Stimulated activated CD4-positive, alpha-beta T cell treated with anti-CD3 and anti-CD28 coated beads, Interleukin-1b, Interleukin-23, amount 100 ng/mL, for 1 hour (primary cell): ENCODE measurements at places on chromosomes 6 and 20.

DNA sequence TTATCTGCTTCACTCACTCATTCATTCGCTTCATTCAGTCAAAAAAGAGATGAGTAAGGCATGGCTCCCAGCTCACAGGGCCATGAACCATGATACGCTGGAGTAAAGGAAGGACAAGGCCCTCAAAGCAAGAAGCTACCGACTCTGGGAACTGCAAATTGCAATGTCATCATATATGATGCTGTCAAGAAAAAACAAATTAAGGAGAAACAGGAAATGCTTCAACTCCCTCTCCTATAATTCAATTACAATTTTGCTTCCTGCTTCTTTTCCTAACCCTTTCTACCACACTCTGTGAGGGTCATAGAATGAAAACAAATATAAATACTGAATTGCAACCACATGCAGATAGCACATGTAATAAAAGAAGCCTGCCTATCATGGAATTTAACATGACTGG lies 725.7 kb upstream of the FLRT3 start:
- no peak for DNase-seq

- no peak for DNase-seq
Observed at GRCh38 chr20:25054096-25054820, 3.7 kb downstream of the ACSS1 start.

DNA sequence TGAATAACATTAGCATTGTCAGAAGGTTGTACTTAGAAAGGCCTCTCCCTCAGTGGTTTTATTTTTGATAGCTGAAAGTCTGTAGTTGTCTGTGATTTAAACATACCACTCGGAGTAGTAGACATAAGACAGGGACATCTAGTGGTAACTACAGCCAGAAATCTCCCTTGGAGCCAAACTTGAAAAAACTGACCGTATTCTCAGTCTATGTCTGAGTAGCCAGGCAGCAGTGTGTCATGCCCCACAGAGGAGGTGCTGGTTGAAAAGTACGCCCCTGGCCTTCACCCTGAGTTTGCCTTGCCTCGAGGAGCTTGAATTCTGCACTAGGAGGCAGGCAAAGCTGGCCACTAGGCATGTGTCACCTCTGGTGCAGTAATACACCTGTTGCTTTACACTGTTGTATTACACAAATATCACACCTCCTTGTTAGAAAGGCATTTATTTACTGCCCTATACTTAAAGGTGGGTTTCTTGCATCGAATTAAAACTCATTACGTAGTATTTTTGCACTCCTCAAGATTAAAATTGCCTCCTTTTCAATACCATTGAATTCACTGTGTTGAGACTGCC lies 20.8 kb downstream of the ZBTB2 start:
- DNase-seq, result no peak

- no peak for DNase-seq
Observed at GRCh38 chr20:35443003-35443402, 5.0 kb upstream of the GDF5 start.

- DNase-seq, result no peak
Observed at GRCh38 chr20:1274485-1275311, 8.6 kb downstream of the SNPH start.

GRCh38 chr20:37575884-37576283 lies 48.2 kb upstream of the BLCAP start:
- DNase-seq, result no peak

DNA sequence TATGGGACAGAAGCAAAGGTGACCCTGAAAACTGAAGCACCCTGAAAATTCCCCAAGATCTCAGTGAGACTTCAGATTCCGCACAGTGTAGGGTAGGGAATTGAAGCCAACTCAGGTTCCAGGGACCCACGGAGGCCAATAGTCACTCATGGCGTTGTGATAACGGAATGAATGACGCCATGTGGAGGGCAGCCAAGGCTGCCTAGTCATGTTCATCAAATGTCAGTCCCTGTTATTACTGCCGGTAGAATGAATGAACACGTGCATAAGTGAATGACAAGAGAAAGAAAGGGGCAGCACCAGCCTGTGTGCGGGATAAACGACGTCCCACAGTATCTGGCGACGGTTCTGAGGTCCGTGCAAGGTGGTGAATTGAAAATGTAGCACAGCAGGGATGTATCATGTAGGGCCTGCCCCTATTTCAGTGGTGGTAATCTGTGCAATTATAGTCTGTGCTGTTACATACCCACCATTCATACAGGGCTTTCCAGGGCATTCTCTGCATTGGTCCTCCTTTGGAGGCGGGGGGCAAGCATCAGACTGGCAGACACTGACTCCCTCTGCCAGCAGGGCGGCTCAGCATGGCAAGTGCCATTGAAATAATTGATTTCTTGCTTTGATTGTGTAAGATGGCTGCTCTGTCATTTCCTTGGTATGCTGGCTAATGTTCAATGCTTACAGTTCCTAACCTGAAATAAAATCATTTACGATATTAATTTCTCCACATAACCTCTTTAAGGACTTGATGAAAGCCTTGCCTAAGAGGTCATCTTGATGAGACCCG lies 386.9 kb downstream of the CDH4 start:
- no peak for DNase-seq

- DNase-seq, result no peak
Observed at GRCh38 chr6:141906569-141907080, 226.1 kb upstream of the GJE1 start.

DNA sequence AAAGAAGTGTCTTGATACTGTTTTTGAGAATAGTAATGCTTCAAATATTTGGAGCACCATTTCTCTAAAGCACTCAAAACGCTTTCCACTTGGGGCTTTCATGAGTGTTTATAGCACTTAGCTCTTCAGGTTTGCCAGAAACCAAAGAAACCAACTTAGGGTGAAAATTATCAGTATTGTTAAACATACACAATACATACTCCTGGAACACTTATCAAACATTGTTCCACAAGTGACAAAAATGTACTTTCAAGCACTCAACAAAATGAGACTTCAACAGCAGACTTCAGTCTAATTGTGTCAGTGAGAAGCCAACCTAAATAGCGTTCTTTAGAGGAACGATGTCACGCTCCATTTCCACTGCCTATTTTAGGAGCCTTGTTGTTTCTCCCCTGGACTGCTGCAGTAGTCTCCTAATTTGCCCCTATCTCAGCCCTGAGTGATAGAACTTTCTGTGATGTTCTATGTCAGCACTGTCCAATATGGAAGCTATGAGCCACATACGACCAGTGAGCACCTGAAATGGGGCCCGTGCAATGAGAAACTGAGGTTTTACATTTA lies 461.3 kb downstream of the KIF16B start:
- DNase-seq, result no peak

GRCh38 chr6:1110164-1110563 lies 201.7 kb upstream of the FOXQ1 start:
- DNase-seq, result no peak

GRCh38 chr6:3061501-3061941 lies 6.8 kb upstream of the RIPK1 start:
- no peak for DNase-seq

- DNase-seq, result no peak
Observed at GRCh38 chr20:10521068-10521831, 86.1 kb downstream of the SLX4IP start.

DNA sequence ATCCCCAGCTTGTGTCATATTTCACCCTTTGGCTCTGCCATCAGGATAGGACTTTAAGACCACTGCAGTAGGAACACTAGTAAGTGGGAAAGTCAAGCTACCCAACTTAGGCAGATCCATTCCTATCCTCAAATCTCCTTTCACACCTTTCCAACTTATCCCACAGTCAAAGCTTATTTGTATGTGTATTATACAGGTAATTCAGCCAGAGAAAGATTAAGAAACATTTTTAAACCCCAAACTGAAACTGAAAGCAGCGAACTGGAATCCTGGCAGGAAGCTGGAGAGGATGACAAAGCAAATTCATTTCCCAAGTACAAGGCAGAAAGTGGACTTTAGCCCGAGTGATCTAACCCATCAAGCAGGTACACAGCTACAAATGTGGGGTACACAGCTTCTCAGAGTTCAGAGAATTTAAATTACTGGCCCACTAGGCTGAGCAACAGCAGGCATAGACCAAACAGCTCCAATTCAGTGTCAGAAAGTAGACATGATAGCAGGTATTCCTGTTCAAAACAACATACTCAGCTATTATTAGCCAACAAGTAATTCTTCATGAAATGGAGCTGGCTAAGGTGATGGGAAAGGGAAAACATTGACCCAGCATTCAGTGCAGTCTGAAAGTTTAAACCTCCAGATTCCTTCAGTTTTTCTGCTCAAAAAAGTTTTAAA lies 39.1 kb downstream of the ILRUN start:
- no peak for DNase-seq

DNA sequence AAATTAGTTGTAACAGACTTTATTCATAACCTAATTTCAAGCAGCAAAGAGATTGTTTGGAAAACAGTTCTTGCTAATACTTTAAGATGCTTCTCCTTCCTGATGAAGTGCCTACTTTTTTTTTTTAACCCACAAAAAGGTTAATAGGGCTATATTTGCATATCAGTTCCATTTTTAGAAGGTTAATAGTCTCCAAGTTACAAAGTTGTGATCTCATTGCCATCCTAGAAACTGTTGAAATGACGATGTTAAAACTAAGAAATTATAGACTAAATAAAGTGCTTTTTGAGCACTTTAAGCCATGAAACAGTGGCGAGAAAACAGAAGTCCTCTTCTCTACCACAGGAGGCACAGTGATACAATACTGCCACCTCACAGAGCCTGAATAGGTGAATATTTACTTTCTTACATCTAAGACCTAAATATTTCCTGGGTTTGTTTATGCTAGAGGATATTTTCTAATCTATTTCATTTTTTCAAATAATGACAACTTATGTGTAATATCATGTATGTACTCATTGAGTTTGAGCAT lies 5.3 kb downstream of the RNF144B start:
- no peak for DNase-seq

GRCh38 chr20:13121840-13122515 lies 99.1 kb upstream of the ISM1 start:
- DNase-seq, result no peak

DNA sequence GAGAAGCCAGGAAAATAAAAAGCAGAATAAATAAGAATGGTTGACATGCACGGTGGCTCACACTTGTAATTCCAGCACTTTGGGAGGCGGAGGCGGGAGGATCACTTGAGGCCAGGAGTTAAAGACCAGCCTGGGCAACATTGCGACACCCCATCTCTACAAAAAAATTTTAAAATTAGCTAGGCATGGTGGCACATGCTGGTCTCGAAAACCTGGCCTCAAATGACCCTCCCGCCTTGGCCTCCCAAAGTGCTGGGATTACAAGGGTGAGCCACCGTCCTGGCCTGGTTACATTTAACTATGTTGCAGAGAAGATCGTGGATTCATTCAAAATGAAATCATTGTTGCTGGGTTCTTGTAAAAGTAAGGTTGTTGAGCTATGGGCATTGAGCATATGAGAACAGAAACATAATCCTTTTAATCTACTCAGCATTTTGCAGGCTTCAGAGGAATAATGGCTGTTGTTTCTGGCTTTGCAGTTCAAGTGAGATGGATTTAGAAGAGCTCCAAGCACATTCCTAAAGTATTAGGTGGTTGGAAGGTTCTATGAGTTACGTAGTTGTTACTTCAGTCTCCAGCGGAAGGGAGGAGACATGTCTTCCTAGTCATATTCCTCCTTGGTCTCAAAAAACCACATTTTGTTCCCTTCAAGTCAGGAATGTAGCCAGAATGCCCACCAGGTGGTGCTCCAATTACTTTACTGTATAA lies 45.6 kb upstream of the RAB23 start:
- no peak for DNase-seq

DNA sequence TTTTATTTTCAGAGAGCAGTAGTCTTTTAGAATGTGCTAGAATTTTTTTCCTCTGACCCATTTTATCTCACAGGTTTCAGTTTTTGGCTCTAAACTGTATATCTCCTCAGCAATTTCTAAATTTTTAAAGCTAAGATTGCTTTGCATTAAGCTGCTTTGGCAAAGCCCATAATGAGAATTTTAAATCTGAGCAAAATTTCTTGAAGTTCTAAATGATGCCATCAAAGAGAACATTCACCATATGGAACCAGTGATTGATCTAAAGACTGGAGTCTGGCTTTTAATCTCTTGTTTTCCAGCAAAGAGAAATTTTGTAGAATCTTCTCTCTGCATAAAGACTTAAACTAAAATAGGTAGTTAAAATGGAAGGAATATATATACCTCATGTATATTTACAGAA lies 313.6 kb downstream of the TBC1D32 start:
- no peak for DNase-seq

GRCh38 chr6:122709922-122710512 lies 69.5 kb upstream of the FABP7 start:
- no peak for DNase-seq

GRCh38 chr6:168905451-168906090 lies 348.1 kb downstream of the THBS2 start:
- no peak for DNase-seq

DNA sequence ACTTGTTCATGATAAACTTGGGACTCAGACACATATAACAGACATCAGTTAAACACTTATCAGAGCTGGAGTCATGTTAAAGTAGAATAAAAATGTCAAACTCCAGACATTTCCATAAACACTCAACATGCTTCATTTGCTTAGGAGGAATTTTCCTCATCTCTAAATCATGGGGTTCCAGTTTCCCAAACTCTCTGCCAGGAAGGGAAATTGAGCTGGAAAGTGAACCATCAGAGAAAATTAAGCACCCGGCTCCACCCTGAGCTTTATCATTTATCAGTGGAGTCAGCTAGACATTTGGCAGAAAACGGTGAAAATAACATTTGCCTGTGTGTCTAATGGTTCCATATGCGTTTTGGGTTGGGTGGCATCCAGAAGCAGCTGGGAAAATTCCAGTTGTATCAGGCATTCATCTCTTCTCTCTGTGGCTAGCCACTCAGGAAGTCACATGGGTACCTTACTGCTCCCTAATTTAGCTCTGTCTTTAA lies 25.3 kb upstream of the ZNFX1 start:
- no peak for DNase-seq

- no peak for DNase-seq
Observed at GRCh38 chr20:63697868-63698545, 1.6 kb downstream of the TNFRSF6B start.

GRCh38 chr20:24051160-24051559 lies 62.6 kb upstream of the GGTLC1 start:
- no peak for DNase-seq

GRCh38 chr6:161273274-161273751 lies 548 bp downstream of the AGPAT4 start:
- no peak for DNase-seq

GRCh38 chr20:14991023-14991422 lies 653.6 kb upstream of the FLRT3 start:
- DNase-seq, result no peak
